ENCODE measurements at places on chromosomes 7 and 10.

- no peak for DNase-seq
Observed at GRCh38 chr7:670501-671390, 55.8 kb upstream of the DNAAF5 start.

DNA sequence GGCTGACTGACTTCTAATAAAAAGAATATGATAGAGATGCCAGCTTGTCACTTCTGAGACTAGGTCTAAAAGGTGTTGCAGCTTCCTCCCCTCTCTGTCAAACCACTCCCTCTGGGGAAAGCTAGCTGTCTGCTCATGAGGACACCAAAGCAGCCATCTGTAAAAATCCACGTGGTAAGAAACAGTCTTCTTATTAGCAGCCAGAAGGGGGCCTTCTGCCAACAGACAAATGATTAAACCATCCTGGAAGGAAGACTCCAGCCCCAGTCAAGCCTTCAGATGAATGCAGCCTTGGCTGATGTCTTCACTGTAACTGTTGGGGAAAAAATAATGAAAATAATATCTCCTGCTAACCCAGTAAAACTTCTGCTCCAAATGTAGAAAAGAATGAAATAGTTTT, 41.9 kb upstream of the DAGLB start:
- DNase-seq, result no peak

GRCh38 chr10:102732661-102733060, 11.1 kb upstream of the WBP1L start:
- no peak for DNase-seq

- no peak for DNase-seq
Observed at GRCh38 chr10:69769395-69769992, 32.2 kb upstream of the COL13A1 start.

GRCh38 chr7:49778731-49779270, 5.4 kb downstream of the VWC2 start:
- no peak for DNase-seq

GRCh38 chr7:44309271-44310091, 15.9 kb downstream of the CAMK2B start:
- no peak for DNase-seq

- no peak for DNase-seq
Observed at GRCh38 chr10:49478819-49479218, 60.1 kb downstream of the ERCC6 start.

DNA sequence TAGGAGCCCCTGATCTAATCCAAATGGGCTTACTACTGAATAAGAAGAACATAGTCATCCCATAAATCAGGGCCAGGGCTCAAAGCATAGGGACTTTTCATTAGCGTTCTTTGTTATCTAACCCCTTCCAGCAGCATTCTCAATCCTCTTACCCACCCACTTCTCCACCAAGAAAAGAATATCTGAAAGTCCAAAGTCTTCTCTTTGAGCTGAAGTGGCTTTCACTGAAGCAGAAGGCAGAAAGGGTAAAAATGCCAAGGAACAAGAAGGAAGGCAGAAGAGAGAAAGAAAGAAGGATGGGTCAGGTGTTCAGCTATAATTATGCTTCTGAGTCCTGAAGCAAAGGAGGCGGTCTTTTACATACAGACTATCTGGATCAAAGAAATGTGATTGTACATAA, 10.2 kb downstream of the TRPV5 start:
- DNase-seq, result no peak

DNA sequence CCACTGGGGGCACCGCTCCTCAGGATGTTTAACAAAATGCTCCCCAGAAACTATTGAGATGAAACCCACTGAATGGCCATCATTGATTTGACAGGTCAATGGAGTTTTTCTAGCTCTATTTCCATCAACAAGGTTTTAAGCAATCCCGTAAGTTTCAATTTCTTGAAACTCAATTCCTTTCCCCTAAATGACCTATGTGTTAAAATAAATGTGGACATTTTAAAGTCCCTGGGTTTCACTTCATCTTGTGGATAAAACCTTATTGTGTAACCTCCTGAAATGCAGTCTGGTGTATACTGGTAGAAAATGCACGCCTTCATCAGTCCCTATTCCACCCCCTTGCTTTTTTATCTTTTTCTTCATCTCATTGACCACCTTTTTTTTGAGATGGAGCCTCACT, 8.9 kb upstream of the C7orf33 start:
- DNase-seq, result no peak

DNA sequence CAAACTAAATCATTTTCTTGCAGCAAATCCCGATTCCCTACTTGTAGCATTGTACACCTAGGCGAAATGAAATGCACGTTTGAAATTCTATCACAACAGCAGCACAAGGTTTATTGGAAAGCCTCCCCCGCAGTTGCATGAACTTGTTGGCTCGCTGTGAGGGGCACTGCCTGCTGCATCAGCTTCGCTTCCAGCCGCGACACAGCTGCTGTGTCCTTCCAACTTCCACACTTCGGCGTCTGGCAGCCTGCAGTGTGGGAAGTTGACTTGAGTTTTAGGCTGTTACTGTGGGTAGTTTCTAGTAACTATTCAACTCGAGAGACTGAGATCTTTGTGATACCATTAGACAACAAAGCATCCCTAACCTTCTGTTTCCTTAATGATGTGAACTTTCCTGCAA, 315.8 kb upstream of the TPK1 start:
- no peak for DNase-seq

GRCh38 chr7:148796841-148797240, 87.2 kb downstream of the EZH2 start:
- no peak for DNase-seq

- DNase-seq, result no peak
Observed at GRCh38 chr10:43965033-43965917, 316.6 kb upstream of the ZNF32 start.

- DNase-seq, result no peak
Observed at GRCh38 chr10:101000915-101001658, 1.5 kb downstream of the LZTS2 start.

- DNase-seq, result no peak
Observed at GRCh38 chr10:98316661-98317060, 48.7 kb upstream of the LOXL4 start.

GRCh38 chr10:32139223-32140073, 83.2 kb upstream of the KIF5B start:
- no peak for DNase-seq

GRCh38 chr7:95622859-95623258, 26.5 kb upstream of the PDK4 start:
- DNase-seq, result no peak

DNA sequence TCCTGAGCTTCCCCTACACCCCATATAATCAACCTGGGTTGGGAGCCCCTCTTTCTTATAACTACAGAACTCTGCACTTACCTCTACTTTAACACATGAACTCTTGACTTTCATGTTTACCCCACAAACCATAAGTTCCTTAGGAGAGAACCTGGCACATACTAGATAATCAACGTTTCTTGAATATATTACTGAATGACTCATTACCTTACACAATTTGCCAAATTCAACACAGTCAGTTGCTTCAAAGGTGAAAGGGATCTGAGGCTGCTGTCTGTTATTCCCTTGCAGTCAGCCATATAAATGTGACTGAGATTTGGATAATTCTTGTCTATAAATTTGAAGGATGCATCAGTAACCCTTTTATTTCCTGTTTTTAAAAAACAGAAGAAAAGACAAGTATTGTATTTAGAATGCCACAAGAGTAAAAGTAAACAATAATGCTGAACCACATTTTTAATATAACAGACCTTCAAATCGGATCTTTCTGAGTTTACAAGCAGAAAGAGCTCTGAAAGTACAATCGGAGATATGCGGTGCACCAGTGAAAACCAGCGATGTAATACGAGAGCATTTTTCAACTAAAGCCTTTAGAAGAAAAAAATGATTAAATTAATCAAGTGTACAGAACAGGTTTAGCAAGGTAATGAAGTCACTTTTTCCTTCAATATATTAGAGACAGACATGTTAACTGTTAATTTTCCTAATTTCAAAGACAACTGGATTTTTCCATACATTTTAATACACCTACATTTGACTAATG, 29.5 kb upstream of the LRRC17 start:
- peak; percentile 10 for DNase-seq

GRCh38 chr7:150323682-150324372, 482 bp upstream of the ACTR3C start:
- DNase-seq, result no peak

DNA sequence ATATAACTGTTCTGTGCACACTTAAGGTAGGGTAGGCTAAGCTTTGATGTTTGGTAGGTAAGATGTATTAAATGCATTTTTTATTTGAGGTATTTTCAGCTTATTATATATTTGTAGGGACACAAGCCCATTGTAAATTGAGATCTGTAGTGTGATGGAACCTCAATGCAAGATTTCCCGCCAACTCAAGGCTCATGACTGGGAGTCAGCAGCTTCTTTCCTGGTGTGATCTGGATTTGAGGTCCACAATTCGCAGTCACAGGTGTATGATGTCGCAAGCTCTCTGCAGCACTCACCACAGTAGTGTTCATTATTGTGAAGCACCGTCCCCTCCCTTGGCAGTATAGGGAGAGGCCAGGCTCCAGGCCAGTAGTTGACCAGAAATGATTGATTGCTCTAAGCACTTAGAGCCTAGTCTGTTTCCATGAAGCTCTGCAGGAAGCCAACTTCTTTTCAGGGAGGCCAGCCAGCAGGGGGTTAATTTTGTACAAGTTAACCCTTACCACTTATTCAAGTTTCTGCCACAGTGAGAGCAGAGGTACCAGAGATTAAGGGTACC, 54.9 kb downstream of the SEM1 start:
- DNase-seq, result no peak

- DNase-seq, result no peak
Observed at GRCh38 chr10:102219370-102219769, 6.7 kb upstream of the ELOVL3 start.

DNA sequence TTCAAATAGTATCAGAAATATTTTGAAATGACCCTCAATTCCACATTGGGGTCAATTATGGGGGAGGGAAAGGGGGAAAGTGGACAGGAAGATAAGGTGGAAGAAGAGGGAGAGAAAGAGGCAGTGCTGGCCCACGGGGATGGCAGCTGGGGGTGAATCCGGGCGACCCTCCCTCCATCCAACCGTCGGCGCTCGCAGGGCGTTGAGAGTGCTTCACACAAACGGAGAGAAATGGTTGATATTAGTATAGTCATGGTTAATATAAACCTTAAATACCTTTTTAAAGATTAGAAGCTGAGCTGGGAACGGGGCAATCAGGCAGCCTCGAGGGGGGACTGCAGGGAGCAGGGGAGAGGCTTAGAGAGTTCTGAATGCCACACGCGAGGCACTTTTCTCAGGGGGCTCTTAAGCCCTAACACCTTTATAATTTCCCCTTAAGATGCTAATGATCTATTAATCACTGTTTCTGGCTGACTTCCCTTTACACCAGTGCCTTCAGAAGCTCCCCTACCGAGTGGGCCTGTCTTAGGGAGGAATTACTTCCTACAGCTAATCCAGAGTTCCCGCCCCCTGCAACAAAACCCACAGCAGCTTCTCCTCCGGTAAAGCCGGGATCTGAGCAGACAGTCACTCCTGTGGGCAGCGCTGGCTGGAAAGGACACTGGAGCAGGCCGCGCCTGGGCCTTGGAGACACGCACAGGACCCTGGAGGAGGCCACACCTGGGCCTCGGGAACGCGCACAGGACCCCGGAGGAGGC, 39.5 kb downstream of the PRKAG2 start:
- DNase-seq, result no peak

DNA sequence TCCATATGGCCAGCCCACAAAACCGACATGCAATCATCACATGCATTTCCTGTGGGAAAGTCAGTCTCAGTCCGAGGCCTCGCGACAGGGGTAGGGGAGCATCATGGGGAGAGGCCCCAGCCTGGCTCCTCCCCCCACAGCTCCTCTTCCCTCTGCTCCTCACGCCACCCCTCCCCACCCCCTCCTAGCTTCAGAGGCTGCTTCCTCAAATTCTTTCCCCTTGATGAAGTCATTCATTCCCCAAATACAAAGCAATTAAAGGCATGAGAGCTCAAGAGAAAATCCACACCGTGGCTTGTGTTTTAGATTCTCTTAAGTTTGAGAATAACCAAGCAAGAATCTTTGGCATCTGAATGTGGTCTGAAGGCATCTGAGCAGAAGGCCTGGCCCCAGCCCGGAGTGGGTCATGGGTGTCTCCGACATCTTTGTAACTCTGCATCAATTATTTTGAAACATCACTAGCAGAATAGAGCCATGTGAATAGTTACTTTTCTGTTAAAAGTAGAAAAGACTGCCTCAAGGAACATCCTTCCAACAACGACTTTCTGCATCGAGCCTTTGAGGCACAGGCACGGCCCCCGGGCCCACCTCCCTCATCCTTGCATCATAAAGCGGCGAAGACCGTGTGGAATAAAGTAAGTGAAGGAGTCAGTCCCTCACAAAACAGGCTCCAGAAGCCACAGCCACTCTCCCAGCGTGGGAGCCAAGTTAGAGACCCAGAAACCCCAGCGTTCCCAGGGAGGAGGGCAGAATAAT, 90.9 kb downstream of the DIP2C start:
- no peak for DNase-seq

GRCh38 chr7:27167916-27168264, 2.6 kb upstream of the HOXA9 start:
- no peak for DNase-seq

GRCh38 chr7:54166419-54166818, 375.8 kb upstream of the VSTM2A start:
- no peak for DNase-seq

DNA sequence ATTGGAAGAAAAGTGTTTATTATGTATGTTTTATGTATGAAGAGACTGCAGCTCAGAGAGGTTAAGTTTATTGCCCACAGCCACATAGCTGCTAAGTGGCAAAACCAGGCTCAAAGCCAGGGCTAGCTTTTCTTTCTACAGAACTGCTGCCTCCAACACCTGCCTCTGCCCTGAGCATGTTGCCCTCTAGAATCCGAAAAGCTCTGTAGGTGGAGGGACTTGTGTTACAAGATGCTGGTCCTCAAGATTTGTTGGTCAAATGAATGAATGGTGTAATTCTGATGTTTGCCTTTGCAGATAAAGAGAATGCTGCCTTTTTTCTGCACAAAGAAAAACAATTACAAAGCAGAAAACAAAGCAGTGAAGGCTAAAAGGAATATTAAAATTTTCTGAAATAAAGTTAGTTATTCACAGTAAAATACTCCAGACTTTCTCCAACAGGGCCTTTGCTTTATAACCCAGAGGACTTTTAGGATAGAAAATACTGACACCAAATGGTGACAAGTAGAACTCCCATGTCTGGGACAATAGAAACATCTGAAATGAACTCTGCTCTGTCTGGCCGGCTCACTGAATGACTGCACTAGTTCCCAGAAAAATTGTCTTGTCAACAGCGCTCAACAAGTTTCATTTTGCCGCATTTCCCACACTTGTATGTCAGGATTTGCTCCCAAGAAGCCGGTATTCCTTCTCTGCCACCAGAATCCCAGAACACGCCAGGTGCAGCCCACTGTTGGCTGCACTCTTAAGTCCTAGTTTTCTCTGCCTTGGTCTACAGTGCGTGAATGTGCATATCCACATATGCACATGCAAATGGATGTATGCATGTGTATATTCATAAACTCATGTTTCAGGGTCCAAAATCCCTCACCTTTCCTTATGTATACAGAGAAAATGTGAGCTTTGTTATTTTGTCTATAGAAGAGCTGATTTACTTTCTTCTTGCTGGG, 11.0 kb upstream of the DNTT start:
- DNase-seq, result peak; percentile 33

DNA sequence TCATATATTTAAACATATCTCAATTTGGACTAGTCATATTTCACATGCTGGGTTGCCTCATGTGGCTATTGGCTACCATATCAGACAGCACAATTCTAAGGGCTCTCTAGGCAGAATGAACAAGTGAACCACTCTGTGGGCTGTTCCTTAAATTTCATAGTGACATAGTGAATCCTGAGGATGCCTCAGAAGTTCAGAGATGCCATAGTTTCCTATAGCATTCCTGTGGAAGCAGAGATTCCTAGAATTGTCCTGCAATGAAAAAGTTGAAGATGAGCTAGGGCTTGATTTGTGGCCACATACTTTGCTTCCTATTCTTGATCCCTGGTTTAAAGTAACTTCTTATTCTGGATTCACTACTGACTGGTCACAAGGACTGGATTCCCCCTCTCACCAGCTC, 35.6 kb downstream of the MKX start:
- no peak for DNase-seq
